ENCODE measurements at places on chromosomes 11 and 22.
A peak's percentile ranks its signal among the peaks of the same experiment; 100 is the strongest.

DNA sequence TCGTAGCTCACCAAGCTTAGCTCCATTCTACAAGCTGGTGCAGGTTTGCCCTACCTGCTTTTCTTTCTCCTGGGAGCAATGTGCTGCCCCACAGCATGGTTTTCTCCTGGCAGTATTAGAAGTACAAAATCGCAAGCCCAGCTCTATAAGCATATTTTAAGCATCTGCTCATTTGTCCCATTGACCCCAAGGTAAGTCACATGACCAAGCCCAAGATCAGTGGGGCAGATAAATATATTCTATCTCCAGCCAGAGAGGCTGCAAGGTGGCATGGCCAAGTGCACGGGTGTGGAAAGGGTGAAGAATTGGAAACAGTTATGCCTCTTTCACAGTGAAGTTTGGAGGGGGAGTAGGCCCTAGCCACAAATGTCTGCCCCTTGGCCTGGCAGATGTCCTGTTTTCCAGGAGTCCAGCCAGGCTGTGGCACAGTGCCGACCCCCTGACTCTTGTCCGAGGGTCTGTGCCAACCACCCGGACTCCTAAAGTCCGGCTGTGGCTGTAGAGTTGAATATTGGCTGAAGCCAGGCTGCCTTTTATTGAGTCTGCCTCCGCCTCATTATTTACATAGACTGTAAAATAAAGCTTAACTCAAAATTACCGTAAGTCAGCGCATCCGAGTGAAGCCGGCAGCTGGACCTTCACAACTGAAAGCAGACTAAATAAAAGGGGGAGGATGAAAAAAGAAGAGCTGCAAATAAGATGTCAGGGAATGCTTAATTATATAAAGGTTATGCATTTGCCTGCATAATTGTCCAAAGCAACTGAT lies 165.7 kb downstream of the COMMD9 start:
- no peak for DNase-seq

GRCh38 chr11:62654297-62654696 lies 1.2 kb upstream of the INTS5 start:
- no peak for DNase-seq

GRCh38 chr11:63817758-63818498 lies 4.7 kb downstream of the SPINDOC start:
- DNase-seq: no peak

DNA sequence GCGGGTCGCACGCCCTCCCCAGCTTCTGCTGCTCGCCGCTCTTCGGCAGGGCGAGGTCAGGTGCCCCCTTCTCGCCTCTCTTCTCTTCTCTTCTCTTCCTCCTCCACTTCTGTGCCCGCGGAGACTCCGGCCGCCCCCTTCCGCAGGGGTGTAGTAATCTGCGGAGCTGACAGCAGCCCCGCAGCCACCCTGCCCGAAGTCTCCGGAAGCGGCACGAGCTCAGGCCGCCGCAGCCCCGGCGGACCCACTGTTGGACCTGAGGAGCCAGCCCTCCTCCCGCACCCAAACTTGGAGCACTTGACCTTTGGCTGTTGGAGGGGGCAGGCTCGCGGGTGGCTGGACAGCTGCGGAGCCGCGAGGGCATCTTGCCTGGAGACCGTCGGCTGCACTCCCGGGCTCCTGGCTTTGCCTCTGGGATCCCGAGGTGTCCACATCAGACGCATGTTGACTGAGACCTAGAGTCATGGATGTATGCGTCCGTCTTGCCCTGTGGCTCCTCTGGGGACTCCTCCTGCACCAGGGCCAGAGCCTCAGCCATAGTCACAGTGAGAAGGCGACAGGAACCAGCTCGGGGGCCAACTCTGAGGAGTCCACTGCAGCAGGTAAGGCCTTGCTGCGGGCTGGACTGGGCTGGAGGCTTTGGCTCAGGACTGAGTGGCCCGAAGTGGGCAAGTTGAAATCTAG lies 486 bp downstream of the STIM1 start:
- no peak for DNase-seq

GRCh38 chr11:43920598-43921419 lies 21.6 kb upstream of the C11orf96 start:
- DNase-seq: no peak

GRCh38 chr11:131686836-131687235 lies 316.4 kb downstream of the NTM start:
- DNase-seq: no peak

- DNase-seq: no peak
Measured at GRCh38 chr22:42168476-42168875, 37.9 kb upstream of the CYP2D6 start.

DNA sequence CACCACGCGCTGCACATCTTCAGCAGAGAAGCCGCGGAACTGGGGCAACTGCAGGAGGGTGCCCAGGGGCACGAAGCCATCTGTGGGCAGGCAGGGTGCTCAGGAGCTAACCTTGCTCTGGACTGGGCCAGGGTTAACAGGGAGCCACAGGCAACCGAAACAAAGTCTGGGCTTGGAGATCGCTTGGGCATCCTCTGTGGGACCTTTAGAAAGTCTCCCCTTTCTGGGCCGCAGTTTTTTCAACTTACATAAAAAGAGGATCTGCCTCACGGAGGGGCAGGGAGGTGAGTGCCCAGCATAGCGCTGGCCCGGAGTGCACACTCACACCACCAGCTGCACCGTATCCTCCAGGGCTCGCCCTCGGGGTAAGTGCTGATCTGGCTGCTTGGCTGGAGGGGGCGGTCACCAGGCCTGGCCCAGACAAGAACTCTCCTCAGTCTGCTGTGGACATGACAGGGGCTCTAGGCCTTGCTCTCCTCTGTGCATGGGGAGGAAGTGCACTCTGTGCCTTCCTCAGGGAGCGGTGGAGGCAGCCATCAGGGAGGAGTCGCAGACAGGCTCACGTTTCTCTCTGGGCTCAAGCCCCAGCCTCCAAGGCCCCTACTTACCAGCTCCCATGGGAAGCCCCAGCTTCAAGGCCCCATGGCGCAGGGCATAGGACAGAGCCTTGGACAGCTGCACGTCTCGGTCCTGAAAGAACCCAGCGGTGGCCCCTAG lies 937 bp downstream of the TRPT1 start:
- DNase-seq: no peak

DNA sequence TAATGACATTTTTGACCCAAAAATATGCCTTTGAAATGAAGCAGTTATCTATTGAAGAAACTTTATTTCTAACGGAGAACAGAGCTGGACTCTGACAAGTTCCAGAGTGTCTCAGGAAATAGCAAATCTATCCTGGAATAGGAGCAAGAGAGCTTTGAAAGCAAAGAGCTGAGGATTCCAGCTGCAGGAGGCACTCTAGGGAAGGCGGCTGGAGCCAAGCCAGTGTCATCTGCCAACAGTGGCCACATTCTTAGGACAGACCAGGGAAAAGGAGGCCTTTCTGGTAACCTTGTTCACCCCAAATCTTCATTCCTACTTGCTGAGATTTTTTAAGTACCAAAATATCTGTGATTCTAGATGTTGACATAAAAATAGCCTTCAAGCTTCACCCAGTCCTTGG lies 493.5 kb upstream of the B3GAT1 start:
- DNase-seq: no peak

DNA sequence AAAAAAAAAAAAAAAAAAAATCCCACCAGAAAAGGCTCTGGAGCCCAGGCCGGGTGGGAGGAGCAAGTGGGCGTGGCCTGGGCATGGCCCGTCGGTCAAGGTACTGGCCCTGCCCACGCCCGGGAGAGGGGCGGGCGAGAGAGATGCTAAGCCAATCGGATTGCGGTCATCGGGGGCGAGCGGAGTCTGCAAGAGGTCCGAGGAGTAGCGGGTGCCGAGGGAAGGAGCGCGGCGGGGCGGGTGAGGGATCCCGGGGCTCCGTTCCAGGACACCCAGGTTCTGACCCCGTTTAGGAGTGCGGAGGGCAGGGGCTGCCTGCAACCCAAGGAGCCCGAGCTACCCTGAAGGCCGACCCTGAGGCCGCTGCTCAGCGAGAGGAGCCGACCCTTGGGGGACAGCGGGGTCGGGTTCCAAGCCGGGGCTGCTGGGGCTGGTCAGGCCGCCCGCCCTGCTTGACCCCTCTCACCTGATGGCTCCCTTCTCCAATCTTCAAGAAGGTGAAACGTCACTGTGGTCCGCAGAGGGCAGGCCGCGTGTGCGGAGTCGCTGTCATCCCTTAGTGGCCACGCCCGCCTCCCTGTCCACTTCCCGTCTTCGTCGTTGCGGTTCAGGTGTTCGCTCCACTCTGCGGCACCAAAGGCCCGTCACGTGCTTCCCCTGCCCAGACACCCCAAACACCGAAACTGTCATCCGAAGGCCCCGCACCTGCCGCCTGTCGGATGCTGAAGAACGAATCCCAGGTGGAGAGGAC lies 11.1 kb upstream of the TAB1 start:
- peak; percentile 68 for DNase-seq

DNA sequence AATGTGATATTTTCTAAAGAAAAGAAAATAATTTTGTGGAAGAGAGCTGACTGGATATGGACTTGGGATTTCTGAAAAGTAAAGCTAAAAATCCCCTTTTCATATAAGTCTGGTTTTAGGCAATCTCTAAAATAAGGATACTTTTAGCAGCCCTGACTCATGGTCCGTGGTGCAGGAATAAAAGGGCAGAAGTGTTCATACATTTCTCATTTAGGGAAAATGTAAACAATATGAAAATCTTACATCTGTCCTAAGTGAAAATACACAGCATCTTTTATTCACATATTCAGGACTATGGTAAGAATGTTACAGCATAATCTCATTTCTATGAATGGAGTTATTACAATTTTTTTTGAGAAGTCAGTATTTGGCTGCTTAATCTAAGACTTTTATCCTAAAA lies 735 bp upstream of the ETS1 start:
- no peak for DNase-seq

- DNase-seq: no peak
Measured at GRCh38 chr11:30206249-30206996, 24.4 kb upstream of the FSHB start.

- no peak for DNase-seq
Measured at GRCh38 chr22:48314073-48314472, 1513.6 kb downstream of the BRD1 start.

- no peak for DNase-seq
Measured at GRCh38 chr11:74157169-74157568, 13.6 kb downstream of the C2CD3 start.

DNA sequence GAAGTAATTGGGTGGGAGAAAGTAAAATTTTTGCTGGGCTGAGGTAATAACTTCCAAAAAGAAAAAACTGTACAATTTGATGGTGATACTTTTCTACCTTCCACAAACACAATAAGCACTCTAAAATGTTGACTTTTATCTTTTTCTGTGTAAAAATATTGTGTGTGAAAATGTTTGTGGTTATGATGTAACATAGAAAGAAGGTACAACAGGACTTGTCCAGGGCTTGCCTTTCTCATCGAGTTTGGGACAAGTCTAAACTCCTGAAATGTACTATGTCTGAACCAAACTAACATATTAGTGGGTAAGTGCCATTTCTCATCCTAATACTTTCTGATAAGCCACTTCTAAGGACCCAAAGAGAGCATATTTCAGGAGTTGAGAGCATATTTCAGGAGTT lies 174.2 kb upstream of the PDGFD start:
- no peak for DNase-seq

DNA sequence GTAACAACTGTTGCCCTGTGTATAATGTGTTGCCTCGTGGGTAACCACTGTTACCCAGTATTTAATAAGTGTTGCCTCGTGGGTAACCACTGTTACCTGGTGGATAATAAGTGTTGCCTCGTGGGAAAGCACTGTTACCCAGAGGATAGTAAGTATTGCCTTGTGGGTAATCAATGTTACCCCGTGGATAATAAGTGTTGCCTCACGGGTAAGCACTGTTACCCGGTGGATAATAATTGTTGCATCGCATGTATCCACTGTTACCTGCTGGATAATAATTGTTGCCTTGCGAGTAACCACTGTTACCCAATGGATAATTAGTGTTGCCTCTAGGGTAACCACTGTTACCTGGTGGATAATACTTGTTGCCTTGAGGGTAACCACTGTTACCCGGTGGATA lies 17.1 kb upstream of the NXPE4 start:
- DNase-seq: no peak

DNA sequence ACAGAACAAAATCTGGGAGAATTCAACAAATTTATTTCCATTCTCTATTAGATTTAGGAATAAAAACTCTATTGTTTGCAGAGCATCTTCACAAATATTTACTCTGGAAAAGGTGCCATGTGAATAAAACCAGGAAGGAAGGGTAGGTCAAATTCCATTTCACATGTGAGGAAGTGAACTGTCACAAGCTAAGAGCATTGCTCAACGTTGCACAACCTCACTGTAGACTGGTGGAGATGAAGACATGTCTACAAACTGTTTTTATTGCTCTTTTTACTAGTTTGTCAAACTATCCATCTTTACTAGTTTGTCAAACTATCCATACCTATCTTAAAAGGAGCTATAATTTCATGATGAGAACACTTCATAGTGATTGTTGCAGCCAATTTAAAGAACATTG lies 236.4 kb downstream of the CNTN5 start:
- no peak for DNase-seq

DNA sequence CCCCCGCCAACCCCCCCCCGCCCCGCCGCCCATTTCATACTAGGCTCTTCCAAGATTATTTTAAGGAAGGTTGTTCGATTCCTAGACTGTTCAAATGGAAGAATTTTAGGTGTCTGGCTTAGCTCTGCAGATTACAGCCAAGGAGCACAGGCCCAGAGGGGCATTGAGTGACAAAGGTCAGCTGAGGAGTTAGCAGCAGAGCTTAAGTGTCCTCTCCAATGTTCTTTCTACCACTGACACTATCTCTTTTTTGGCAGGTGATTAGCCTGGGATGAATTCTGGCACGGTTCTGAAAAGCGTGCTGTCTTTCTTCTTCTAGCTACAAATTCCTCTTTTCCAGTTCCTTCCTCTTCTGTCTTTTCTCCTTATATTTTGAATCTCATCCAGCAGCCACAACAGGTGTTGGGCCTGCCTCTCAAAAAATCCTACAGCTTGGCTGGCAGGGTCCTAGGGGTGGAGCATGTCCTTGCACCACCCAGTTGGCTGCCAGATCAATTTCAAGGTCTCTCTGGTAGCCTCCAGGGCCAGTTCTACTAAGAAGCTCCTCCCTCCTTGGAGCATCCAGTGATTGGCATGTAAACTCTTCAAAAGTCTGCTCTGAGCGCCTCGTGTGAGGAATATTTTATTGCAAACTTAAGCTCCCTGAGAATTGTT lies 23.0 kb downstream of the KCNE3 start:
- no peak for DNase-seq

GRCh38 chr22:50117168-50117762 lies 27.5 kb downstream of the MOV10L1 start:
- no peak for DNase-seq

DNA sequence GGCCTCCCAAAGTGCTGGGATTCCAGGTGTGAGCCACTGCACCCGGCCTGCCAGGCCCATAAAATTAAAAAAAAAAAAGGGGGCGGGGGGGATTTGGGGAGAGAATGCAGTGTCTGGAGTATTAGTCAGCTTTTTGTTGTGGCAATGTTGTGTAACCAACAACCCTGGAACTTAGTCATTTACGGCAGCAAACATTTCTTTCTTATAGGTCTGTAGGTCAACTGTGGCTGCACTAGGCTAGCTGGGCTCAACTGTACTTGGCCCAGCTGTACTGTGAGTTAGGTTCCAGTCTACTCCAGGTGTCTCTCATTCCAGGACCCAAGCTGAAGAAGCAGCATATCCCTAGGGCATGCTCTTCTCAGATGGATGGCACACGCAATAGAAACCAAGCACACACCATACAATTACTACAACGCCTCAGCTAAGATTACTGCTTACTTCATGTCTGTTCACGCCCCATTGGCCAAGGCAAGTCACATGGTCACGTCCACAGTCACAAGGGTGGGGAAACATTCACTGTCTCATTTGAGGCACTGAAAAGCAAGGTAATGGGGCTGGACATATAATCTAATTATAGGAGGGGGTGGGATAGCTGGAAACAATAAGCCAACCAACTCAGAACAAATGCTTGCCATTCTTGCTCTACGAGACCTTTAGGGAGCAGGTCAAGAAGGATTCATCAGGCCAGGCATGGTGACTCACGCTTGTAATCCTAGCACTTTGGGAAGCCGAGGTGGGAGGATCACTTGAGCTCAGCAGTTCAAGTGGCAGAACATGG lies 10.4 kb upstream of the SPINDOC start:
- DNase-seq: no peak

All from stimulated activated CD4-positive, alpha-beta T cell treated with anti-CD3 and anti-CD28 coated beads, Interleukin-12 subunit alpha, Interleukin-12 subunit beta, amount 100 ng/mL, for 48 hours (primary cell).